ENCODE measurements at places on chromosomes 1 and 21.

GRCh38 chr1:219498666-219499065 is 114.2 kb downstream of the ZC3H11B start:
- DNase-seq = no peak

- no peak for DNase-seq
Measured at GRCh38 chr1:198901266-198901665, 262.4 kb downstream of the PTPRC start.

DNA sequence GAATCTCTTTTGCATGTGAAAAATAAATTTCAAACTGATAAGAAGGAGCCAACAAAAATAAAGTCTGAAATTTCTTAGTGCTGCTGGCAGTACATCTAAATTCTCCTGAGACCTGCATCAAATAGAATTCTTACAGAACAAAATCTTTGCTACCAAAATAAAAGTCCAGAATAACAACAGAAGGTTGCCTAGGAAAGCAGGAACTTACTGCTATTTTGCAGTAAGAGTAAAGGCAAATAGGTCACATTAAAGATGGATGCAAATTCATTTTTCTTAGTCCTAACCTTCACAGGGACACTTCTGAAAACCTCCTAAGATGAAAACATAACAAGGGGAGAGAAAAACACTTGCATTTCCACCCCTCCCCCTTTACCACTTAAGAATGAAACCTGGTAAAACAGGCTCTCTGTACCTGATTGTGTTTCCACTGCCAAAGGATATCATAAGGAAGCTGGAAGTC is 59.0 kb downstream of the RUSC1 start:
- no peak for DNase-seq

DNA sequence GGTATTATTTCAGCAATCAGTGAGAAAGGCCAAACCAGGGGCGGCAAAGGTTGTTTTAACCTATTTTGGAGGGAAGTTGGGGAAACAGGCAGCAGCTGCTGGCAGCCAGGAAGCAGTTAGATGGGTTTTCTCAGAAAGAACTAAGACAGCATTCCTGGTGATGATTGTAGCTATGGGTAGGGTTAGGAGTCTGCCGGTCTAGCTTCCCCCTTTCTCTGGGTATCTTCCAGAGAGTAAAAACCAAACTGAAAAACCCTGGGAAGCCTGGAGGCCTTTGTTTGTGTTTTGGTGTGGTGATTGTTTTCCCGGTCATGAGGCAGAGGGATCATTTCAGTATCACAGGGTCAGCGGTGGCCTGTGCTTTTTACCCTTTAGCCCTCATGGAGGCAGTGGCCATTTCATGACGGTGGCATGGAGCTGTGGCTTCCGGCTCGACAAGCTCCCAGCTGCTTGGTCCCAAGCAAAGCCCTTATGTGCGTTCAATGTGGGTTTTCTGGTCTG is 19.5 kb upstream of the TNFRSF1B start:
- DNase-seq = no peak

DNA sequence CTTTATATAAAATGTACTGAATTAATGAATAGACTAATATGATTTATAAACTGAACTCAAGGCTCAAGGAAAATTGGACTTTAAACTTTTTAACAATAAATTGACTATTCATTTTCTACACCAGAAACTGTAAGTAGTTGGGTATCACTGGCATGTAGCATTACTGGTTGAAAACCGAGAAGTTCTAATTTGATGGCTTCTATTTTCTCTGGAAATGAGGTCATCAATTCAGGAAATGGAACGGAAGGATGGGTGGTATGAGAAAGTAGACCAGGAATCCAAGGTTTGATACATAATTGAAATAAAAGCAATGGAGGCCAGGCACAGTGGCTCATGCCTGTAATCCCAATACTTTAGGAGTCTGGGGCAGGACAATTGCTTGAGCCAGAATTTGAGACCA is 50.4 kb downstream of the RERE start:
- no peak for DNase-seq

- DNase-seq = no peak
Measured at GRCh38 chr1:18536915-18537314, 56.2 kb downstream of the KLHDC7A start.

GRCh38 chr1:99811747-99812146 is 38.4 kb upstream of the AGL start:
- DNase-seq = no peak

DNA sequence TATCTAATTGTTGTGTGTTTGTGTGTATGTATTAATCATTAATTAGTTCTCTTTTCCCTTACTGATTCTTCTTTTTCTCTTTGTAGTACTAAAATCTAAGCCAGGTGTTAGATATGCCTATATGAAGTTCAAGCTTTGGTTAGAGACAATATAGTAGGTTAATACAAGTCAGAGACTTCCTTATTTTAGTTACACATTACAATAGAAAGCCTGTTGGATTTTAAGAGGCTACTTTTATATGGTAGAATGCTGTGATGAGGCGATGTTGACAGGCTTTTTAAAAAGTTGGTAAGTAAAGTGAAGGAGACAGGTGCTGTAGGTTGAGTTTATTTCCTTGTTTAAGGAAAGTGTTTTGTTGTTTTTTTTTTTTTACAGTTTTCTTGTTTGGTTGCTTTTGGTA is 45.9 kb downstream of the ADGRL2 start:
- no peak for DNase-seq

DNA sequence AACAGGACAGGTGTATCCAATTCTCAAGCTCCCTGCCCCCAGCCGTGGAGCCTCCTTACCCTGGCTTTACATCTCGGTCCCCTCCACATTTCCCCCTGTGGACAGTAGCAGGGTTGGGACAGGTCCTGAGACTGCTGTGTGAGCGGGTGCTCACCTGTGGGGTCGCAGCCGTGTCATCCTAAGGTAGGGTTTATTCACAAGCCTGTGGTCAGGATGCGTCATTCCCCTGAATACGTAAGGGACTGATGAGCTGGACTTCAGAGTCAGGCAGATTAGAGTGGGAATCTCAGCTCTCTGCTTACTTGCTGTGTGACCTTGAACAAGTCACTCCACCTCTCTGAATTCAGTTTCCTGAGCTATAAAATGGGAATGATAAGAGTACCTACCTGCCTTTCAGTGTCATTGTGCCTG is 17.7 kb downstream of the ZNF362 start:
- DNase-seq = no peak

GRCh38 chr21:31945141-31945540 is 72.3 kb downstream of the HUNK start:
- no peak for DNase-seq

DNA sequence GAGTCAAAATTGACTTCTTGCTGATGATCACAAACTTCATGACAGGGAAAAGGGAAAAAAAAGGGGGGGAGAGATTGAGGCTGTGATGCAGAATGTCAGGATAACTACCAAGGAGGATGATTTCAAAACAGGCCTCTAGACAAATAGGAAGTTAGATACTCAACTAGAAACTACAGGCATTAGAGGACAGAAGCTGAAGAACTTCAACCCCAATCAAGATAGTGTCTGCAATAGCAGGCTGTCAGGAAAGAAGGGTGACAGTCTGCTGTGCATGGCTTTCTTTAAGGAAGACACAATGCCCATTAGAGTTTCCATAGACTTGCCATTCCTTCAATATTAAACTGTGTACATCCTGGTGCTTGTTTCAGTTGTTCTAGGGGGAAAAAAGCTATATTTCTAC is 257.2 kb downstream of the TTLL7 start:
- no peak for DNase-seq

DNA sequence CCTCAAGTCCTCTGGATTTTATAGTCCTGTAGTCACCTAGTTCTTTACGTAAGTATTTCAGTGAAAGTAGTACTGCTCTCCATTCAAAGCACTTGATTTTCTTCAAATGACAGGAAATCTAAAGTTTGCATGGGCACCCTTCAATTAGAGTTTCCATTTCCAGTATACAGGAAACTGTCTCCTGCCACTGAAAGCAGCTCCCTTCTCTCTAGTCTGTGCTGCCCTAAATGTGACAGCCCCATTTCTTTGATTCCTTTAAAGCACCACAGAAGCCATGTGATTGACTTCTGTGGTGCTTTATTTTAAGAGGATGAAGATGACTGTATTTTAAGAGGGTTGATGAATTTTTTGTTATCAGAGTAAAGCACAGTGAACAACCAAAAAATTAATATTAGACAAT is 226.1 kb downstream of the DNAH14 start:
- DNase-seq = no peak

DNA sequence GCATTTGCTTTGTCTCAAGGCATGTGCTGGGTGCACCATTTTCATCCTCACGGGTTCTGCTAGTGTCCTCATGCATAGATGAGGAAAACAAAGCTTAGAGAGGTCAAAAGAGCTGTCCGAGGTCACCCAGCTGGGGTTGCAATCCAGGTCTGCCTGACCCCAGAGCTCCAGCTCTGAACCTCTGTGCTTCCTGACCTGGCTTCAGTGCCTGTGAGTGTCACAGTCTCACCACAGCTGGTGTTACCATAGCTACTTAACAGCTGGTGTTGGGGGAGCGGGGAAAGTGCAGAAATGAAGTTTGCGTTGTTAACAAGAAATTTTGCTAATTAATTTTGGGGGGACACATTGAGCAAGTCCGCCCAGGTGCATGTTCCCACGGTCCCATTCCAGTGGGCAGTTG is 328.5 kb downstream of the KIF26B start:
- no peak for DNase-seq

DNA sequence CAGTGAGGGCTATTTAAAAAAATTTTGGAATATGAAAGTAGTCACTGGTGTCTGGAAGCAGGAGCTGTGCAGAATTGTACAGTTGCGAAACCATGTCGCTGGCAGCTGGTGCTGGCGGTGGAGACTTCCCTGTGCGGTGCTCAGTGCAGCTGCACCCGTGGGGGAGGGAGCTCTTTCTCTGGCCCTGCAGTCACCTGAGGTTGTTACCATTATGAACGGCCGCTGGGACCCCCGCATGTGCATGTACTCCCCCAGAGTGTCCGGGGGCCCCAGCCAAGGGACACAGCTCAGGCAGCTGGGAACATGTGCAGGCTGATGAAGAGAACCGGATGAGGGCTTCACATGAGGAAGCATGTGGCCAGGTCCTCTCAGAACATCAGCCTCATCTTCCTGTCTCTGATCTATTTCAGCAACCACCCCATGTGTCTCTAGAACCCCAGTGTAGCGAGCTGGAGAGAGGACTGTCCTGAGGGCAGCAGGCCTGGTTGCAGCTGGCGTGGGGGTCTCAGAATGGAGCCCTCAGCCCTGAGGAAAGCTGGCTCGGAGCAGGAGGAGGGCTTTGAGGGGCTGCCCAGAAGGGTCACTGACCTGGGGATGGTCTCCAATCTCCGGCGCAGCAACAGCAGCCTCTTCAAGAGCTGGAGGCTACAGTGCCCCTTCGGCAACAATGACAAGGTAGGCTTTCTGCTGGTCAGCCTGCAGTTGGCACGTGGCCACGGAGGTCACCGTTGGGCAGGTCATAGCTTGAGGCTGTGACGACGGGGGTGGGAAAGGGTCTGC is at the start of gene TRPM2:
Gene TRPM2, plus strand, starts transcription at position 431 of the 780 bp plus-strand sequence. Its CDS starts 80 bp downstream, at position 511.
- DNase-seq = no peak

DNA sequence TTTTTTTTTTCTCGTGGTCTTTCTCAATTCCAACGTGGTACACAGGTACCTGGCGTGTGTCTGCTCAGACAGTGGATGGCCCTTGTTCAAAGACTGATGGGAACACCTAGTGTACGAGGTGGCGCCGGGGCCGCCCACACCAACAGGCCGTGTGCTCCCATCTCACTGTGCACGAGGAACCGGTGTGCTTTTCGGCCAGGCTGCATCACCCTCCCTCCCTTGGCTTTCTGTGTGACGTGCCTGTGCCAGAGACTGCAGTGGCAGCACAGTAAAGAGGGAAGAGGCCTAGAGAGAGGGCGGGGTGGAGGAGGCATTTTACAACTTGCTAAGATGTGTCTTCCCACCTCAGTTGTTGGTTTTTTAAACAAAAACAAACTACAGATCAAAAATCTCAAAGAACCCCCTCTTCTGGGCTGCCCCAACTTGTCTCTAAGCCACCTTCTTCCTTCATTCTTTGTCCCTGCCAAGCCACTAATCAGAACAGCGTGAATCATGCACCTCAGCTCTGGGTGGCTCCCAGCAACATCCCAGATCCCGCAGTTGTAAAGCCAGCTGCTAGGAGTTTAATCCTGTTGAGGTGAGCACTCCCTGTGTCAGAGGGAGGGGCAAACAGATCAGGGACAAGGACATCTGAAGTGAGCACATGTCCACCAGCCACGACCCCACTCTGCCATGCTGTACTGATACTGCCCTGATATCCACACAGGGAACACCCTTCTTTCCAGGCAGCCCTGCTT is 20.7 kb downstream of the IRF2BP2 start:
- DNase-seq = no peak

DNA sequence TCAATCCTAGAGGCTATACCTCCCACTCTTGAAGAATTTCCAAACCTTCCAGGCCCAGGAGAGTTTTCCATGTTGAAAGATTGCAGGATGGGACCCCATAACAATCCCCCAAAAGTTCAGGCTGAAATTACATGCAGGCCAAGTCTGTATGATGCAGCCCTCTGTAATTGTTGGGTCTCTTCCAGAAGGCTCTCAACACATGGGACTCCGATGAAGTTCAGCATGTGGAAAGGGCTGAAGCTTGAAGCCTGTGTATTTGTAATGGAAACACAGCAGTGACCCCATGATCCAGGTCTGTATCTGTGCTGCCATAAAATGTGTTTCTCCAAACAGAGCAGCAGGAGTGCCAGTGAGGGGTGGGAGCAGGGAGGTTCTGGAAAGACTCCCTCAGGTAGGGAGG is 202.5 kb upstream of the LYPLAL1 start:
- no peak for DNase-seq

DNA sequence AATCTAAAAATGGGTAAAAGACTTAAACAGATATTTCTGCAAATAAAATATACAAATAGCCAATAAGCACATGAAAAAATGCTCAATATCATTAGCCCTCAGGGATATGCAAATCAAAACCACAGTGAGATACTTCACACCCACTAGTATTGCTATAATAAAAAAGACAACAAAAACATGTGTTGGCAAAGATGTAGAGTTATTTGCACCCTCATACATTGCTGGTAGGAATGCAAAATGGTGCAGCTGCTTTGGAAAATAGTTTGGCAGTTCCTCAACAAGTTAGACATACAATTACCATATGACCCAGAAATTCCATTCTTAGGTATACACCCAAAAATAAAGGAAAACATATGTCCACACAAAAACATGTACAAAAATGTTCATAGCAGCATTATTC is 30.2 kb downstream of the ZZZ3 start:
- no peak for DNase-seq

GRCh38 chr1:206537141-206537540 is 29.8 kb downstream of the RASSF5 start:
- no peak for DNase-seq
